ENCODE measurements at places on chromosomes 1 and 21.

DNA sequence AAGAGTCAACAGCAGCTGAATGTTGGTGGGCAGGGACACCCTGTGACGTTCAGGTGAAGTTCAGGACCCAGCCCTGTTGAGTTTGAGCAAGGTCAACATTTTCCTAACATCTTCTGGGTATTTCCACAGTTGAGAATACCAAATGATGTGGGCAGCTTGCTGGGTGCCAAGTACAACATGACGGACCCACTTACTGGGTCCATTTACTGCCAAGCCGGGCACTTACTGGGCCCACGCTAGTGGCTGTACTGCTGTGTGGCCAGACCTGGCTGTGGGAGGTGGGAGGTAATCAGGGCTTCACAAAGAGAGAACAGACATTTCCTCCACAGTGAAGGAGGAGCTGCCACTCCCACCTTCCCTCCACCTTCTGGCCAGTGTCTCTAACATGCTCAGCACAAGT lies 99.2 kb downstream of the PSMG1 start:
- DNase-seq, result no peak

- no peak for DNase-seq
Measured at GRCh38 chr1:183962903-183963302, 74.6 kb downstream of the COLGALT2 start.

DNA sequence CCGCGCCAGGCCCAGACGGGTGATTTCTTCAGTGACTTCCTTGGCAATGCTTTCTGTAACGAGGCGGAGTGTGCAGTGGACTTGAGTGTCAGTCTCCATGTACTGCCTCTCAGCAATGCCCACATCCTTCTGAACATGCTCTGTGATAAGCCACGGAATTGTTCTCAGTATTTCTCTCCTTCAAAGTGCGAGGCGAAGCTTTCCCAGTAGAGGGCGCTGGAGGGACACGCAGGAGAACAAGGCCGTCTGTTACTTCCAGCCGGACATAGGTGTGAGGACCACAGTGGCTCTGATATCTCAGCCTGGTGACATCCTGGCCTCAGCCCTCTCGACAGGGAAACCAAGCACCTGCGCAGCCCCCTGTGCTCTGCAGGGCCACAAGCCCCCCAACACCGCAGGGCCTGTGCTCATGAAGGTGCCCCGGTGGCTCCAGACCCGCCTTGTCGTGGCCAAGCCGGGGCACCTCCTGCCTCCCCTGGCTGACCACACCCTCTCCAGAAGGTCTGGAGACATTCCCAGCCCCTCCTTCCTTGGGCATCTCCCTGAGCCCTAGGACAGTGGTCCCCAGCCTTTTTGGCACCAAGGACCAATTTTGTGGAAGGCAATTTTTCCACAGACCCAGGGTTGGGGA lies 46.1 kb upstream of the BACE2 start:
- DNase-seq, result peak; percentile 16

- DNase-seq, result peak; percentile 33
Measured at GRCh38 chr1:38489844-38490270, 369.7 kb downstream of the RRAGC start.

DNA sequence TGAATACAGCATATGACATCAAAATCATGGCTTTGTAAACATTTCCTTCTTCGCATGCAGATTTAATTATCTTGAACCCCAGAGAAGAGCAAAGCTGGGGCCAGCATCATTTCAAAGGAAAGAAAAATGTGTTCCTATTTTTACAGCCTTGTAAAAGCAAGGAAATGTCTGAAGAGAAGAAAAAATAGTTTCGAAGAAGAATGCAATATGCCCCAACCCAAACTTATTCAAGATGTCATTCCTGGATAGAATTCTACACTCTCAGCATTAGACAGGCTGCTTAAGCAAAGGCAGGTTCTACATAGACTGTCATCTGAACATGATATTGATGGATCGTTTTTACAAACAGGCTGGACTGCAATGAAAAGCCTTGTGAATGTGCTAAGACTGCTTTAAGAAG lies 900.8 kb downstream of the TTLL7 start:
- DNase-seq, result no peak

DNA sequence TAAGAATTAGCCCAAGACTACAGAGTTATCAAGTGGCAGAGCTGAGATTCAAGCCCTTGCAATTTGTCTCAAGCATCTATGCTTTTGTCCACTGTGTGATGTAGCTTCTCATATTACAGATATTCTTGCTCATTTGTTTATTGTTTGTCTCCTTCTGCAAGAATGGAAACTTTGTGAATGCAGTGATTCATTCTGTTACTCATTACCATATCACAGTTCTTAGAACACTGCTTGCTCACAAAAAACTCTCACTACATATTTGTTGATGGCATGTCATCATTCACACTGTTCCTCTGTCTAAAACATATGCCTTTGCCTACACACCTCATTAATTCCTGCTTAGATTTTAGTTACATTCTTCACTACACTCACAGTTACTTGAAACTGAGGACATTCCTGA lies 1198.9 kb downstream of the PLA2G4A start:
- DNase-seq, result no peak

All from activated CD4-positive, alpha-beta T cell treated with anti-CD3 and anti-CD28 coated beads, Interleukin-2, amount 50 U/mL, for 1 hour (primary cell).